Non-pigmented ciliary epithelial cell (primary cell): ENCODE measurements at places on chromosomes 1 and 21.

- DNase-seq: no peak
Observed at GRCh38 chr21:33546086-33546485, 3.2 kb downstream of the SON start.

DNA sequence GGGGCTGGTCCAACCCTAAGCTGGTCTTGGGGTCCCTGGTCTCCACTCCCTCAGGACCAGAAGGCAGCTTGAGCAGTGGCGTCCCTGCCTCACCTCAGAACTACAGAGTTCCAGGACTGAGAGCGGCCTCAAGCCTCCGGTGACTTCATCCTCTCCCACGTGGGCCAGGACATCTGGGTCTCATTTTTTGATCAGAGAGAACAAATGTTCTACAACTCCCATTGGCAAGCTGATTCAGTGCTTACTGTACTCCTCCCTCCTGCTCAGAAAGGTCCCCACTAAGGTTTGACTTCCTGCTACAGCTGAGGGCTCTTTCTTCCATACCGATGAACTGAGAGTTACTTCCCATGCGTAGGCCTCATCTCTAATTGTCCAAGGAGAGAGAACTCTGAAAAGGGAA is 78.5 kb downstream of the PLXNA2 start:
- peak; percentile 32 for DNase-seq

- no peak for DNase-seq
Observed at GRCh38 chr1:214363386-214363785, 82.4 kb downstream of the SMYD2 start.

DNA sequence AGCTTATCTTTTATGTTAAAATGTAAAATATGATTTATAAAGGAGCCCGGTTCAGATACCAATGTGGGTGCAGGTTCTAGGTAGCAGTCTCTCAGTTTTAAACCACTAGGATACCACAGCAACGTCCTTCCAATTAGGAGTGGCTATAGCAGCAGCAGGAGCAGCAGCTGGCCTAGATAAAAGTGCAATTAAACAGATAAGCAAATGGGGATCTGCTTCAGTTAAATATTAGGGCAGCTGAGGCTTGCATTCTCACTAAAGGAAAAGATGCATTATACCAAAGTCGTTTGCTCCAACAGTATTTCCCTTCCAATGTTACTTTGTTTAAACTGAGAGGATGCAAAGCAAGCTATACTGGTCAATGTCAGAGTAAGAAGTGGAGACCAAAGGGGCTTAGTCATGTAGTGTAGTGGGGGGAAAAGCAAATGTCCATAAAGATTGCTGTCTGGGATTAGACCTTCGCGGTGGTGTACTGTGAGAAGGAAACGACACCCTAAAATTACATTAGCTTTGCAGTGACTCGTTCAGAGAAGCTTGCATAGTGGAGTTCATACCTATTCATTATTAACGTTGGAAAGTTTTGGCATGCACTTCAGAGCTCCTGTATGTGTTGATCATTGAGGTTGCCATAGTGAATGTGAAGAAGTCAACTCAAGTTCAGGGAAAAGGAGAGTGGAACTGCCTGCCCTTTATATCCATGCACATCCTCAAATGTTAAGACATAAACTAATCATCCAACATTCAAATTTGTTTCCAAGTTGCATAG is 272.2 kb downstream of the VAV3 start:
- DNase-seq: no peak

DNA sequence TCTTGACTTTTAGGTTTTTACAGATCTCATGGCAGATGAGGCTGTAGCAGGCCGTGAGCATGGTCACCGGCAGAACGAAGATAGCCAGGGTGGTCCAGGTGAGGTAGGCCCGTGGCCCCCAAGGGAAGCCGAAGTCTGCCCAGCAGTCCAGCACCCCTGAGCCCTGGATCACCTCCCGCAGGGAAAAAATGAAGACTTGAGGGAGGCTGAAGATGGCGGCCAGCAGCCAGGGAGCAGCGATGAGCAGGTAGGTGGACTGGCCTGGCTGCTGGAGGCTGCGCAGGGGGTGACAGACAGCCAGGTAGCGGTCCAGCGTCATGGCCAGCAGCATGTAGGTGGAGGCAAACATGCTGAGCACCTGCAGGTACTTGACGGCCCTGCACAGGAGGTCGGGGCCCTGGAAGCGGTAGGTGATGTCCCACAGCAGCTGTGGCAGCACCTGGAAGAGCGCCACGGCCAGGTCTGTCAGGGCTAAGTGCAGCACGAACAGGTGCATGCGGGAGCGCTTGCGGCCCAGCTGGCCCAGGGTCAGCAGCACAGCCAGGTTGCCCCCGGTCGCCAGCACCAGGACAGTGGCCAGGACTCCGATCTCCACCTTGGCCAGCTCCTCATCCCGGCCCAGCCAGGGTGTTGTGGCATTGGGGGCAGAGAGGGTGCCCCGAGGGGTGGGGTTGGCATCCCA is 856 bp downstream of the AVPR1B start:
- DNase-seq: no peak

- no peak for DNase-seq
Observed at GRCh38 chr1:177959811-177960515, 9.9 kb downstream of the SEC16B start.

DNA sequence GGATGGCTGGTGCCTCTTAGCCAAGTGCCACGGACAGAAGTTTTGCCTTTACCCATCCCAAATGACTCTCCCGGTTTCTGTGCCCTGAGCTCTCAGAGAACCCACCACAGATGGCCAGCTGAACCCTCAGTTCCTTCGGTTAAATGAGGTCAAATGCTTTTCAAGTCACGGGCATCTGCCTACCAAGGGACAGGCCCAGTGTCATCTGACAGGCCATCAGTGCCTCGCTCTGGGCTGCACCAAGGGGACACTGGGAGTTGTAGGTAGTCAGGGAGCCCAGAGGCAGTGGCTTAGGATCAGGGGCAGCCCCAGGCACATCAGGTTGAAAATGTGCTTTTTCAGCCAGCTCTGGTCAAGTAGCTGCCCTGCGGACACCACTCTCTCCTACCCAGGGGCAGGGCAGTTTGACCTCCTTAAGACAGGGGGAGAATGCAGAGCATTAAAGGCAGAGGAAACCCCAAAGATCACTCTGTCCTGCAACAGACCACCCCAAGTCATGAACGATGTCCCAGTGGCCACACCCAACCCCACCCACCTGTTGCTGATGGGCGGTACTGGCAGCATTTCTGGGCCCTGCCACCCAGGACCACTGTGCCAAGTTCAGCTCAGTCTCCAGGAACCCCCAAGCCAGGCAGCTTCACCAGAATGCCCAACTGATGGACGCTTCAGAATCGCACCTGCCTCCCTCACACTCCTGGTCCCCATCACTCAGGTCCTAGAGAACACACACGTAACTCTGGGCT is 60.7 kb downstream of the CASZ1 start:
- DNase-seq: no peak

GRCh38 chr1:118988186-118989005 is at the start of gene TBX15:
TBX15 (minus strand) TSS chr1:118988343; CDS start chr1:118987795, 548 bp downstream.
- no peak for DNase-seq

GRCh38 chr1:157111396-157112165 is 12.0 kb upstream of the ETV3L start:
- no peak for DNase-seq

DNA sequence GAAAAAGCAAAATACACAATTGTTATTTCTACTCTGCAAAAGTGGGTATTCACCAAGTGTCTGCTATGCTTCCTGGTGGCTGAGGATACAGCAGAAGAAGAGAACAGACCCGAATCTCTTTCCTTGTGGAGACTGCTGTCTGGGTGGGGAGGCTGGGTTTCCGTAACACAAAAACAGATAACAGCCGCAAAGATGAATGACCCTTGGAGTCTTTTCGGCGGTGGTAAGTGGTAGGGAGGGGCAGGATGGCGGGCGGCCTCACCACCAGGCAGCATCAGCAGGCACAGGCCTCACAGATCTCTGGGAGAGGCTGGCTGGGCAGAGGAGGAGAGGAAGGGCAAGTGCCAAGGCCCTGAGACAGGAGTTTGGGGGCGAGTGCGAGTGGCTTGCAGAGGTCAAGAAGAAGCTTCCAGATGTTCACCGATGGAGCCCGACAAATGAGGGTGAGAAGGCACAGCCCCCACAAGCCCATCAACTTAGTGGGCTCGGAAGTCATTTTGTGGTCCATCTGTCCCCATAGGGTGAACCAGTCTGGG is 164.2 kb downstream of the RHOU start:
- no peak for DNase-seq

GRCh38 chr1:24925082-24925779 is 4.8 kb downstream of the RUNX3 start:
- DNase-seq: no peak

DNA sequence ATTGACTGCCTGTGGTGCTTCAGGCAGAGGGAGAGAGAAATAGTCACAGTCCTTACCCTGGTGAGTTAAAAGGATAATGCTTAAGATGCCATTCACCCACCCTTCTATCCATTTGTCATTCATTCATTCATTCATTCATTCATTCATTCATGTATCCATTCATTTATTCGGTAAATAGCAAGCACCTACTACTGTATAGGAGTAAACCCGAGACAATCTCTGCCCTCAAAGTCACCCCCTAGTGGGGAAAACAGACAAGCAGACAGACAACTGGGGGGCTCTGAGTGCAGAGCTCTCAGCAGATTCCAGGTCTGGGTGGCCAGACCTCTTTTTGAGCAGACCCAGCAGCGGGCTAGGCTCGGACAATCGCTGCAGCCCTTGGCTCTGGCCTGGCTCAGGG is 14.1 kb upstream of the ACTL8 start:
- no peak for DNase-seq

- no peak for DNase-seq
Observed at GRCh38 chr1:226394462-226394861, 13.4 kb downstream of the PARP1 start.

DNA sequence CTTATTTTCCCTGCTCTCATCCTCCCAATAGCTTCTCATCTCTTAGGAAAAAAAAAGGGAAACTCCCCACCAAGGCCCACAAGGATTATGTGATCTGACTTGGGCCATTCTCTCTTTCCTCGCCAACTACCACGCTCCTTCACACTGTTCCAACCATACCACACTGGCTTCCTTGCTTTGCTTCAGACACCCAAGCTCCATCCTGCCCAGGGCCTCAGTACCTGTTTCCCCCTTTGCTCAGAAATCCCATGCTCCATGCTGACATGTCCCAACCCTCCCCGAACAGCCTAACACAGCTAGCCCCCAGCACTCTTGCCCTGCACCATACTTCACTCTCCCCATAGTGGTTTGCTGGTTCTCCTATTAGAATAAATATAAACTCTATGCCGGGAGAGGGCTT is 39.2 kb downstream of the MAB21L3 start:
- no peak for DNase-seq

DNA sequence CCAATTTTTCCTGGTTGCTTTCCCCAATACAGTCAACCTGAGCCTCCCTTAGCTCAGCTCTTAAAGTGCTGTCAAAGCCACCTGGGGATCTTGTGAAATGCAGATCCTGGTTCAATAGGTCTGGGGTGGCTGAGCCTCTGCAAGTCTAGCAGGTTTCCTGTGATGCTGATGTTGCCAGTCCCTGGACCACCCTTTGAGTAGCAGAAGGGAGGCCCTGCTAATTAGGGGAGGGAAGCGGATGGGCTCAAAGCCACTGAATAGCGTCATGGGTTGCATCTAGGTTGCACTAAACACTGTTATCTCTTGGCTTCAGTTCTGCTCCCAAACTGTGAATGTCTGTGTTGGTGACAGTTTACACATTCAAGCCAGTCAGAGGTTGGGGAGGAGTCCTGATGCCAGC is 127.2 kb downstream of the KAZN start:
- DNase-seq: no peak

GRCh38 chr1:206702260-206702659 is 17.6 kb downstream of the MAPKAPK2 start:
- no peak for DNase-seq

DNA sequence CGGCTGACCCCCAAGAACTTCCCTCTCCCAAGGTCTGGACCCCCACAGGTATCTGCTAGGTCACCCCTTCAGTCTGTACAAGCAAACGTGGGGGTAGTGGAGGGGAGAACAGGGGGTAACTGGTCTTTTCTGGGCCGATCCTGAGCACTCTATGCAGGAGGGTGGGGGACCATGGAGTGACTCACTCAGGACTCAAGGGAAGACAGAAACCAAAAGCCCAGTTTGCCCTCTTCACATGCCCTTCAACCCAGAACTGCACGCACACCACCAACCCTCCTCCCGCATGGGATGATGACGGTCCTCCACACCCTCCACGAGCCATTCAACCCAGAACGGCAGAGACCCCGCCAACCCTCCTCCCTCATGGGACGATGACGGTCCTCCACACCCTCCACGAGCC is 53.6 kb upstream of the GPR153 start:
- DNase-seq: no peak

GRCh38 chr1:17520041-17520440 is 19.5 kb upstream of the ARHGEF10L start:
- DNase-seq: no peak

- DNase-seq: no peak
Observed at GRCh38 chr1:186848509-186849130, 19.9 kb downstream of the PLA2G4A start.

GRCh38 chr21:38788275-38788905 is 17.3 kb upstream of the ETS2 start:
- no peak for DNase-seq

- DNase-seq: no peak
Observed at GRCh38 chr1:61054601-61054993, 27.8 kb upstream of the NFIA start.

DNA sequence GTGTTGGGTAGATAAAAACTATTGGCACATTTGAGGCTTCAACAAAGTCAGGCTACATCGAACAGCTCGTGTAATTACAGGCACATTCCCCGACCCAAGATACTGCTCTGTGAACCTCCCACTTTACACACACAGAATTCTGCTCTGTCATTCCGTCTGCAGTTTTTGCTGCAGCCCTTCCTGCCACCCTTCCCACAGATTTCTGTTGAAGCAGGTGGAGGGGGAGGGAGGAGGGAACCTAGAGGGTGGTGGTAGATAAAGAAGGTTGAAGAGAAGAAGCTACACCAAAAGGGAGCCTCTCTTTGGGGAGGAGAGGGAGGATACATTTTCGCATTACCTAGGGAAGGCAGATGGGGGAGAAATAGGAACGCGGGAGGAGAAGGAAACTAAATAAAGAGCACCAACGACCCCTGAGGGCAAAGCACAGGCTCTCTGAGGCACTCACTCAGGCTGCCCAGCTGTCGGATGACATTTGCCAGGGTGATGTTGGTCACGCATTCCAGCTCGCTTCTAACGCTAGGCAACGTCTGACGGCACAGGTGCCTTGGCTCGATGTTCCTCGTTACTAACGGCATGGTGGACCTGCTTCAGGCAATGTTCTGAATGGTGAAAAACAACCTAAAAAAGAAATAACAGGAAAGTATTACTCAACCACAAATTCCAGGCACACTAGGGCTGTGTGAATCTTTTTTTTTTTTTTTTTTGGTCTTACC is 36.0 kb downstream of the GPR3 start:
- no peak for DNase-seq

DNA sequence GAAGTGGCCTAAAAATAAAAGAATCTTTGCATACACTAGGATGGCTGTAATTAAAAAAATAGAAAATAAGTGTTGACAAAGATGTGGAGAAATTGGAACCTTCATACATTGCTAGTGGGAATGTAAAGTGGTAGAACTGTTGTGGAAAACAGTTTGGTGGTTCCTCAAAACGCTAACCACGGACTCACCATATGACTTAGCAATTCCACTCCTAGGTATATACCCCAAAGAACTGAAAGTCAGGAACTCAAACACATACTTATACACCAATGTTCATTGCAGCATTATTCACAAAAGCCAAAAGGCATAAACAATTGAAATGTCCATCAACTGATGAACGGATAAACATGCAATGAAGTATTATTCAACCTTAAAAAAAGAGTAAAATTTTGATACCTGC is 10.8 kb upstream of the HMGCL start:
- DNase-seq: no peak
